Right lung (tissue), 10 donors: ENCODE measurements at places on chromosomes 7 and 10.
A peak's percentile ranks its signal among the peaks of the same experiment; 100 is the strongest.

DNA sequence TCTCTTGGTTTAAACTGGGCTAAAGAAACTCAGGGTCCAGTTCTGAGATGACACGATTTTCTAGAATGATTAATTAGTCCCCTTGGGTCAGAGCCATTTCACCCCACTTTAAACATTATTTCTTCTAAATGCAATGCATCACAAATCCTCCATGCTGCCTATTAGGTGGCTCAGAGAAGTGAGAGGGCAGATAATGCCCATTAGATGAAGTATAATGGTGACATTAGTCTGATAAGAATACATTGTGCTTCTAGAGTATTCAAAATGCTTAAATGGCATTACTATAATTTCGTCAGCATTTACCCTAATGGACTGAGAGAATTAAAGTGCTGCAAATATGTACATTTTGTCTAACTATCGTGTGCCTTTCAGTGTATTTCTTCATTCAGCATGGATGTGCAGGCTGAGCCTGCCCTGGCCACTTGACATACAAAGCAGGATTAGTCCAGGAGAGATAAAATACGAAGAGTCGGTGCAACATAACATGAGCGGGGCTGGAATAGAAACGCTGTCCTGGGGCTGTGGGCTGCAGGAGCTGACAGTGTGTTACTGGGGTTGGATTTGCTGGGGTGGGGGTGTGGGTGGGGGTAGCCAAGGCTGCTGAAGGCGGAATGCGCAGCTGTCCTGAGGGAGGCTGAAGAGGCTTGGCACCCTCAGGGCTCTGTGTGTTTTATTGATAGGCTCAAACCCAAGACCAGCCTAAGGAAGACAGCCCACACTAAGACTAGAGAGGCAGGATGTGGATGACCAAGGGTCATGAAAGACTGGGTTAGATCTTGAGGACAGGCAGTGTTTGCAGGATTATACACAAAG is 52.8 kb upstream of the KLF6 start:
- DNase-seq = no peak

DNA sequence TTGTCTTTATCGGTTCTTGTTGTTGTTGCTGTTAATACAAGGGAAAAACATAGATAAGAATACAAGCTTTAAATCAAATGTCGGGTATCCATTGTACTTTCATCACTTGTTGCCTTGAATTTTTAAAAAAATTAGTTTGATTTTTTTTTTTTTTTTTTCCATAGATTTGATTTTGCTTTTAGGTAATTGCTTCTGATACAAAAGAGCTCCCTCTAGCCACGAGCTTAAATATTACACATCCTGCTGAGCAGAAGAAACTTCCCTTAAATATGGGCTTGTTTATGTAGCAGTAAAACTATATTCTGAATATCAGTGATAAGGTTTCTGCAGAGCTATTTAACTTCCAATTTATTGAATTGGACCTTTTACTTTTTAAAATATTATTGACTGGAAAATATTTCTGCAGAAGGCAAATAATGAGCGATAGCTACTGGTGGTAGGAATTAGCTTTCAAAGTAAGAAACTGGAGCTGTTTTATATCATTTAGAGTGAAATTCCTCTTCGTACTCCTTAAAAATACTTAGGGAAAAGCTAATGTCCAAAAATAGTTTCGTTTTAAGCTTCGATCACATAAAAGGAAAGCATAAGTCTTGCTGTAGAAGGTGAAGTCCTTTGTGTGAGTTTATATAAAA is 216.9 kb downstream of the POLR1F start:
- peak; percentile 4 for DNase-seq

GRCh38 chr7:111018960-111019736 is 71.8 kb upstream of the LRRN3 start:
- no peak for DNase-seq

DNA sequence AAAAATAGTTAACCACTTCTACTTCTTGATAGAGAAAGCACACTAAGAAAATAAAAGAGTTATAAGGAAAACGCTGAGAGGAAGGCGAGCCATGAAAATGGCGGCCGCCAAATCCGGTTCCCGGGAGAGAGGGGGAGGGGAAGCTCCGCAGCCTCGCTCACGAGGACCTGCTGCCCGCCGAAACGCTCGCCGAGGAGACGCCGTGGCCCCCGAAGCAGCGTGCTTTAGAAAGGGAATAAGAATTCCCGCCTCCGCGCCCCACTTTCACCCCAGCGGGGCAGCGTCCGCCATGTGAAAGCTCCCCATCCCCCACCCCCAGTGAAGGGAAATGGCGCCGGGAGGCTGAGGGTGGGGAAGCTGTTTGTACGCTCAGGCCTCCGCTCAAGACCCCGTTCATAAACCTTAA is 505 bp downstream of the HNRNPA2B1 start:
- peak; percentile 82 for DNase-seq

DNA sequence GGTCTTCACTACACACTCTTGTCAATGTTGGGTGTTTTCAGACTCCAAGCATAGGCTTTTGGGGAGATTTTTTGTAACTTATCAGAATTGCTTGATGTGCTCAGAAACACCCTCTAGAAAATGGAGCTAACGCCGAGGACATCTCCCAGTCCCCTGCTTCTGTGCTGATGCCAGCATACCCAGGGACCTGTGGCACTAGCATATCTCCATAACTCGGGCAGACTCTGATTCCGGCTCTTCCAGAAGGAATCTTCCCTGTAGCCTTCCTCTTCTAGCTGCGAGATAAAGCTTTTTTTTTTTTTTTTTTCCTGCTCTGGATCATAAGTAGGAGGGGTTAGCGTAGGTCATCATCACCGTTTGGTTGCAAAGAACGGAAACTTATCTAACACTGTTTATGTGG is 434.4 kb downstream of the GALNT17 start:
- DNase-seq = no peak

DNA sequence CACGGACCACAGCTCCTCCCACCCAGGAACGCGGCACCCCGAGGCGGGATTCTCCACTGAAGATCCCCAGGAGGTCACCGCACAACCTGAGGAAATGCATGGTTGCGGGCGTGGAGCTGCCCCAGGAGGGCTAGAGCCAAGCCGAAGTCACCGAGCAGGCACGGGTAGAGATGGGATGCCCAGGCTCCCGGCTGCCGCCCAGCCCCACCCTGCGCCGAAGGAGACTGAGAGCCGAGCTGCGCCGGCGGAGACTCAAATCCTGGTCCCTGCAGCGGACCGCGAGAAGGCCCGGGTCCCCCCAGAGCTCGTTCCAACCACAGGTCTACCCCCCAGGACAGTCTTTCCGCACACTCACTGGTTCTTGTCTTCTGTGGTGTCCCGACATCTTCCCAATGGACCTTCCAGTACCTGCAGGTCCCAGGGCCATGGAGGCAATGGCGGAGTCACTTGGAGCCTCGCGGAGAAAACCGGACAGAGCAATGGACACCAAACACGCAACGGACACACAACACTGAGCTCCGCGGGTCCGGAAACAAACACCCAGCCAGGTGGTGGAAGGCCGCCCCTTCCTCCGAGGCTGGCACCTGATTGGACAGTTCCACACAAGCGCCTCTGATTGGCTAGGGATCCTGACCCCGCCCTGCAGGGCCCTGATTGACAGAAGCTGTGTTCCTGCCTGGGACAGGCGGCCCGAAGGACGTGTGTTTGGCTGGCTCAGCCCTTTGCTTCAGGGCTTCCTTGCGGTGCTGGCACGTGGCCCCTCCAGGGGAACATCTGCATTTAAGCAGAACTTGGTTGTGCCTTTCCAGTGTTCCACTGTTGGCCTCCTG is 331.9 kb upstream of the NUPR2 start:
- no peak for DNase-seq

GRCh38 chr7:142434666-142435167 is 176.9 kb upstream of the PRSS58 start:
- no peak for DNase-seq

DNA sequence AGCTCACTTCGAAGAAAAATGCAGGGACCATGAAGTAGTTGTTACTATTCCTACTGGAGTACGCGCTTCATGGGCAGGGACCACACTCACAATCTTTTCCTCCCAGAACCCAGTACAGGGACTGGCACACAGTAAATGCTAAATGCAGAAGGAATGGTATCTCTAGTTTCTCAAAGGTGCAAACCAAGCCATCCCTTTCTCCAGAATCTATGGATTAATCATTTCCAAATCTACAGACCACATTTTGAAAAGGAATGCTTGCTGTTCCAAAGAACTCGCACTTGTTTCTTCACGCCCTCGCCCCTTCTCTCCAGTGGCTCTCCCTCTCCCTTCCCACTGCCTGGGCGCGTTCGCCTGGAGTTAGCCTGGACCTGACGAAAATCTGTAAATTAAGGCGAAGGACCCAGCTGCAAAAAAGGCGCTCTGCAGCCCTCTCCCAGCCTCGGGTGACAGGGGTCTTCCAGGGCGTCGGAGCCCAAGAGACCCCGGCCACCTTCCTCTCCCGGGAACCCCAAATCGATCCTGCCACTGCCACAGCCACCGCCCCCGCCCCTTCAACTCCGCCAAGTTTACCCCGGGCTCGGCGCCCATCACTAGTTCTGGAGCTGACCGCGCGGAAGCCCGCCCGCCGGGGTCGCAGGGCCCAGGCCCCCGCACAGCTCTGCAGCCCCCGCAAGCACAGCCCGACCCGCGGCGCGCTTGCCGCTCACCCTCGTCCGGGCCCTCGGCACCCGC is 527 bp downstream of the PDIA4 start:
- DNase-seq = no peak

DNA sequence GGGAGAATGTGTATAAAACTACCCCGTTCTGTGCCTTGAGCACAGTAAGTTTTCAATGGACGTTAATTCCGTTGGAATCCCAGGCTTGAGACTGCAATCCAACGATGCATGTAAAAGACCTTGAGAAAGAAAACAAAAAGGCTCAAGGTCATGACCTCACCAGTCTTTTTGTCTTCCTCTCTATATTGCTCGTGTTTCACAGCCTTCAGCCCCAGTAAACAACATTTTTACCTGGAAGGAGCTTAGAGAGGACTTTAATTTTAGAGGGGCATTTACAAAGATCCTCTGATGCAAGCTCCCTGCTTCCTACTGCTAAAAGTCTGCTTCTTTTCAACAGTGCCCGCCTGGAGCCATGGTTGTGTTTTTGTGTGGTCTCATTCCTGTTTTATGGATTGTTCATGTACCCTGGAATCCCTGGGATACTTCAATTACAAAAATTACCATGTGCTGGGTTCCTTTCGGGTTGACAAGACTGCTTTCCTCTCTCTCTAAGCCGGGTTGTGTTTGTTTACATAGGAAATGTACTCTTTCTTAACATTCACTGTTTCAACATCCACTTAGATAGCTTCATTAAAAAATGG is 320.1 kb upstream of the NFE2L3 start:
- DNase-seq = no peak

GRCh38 chr10:118392761-118393160 is 50.6 kb upstream of the FAM204A start:
- no peak for DNase-seq

GRCh38 chr7:130090745-130091532 is 20.6 kb downstream of the KLHDC10 start:
- no peak for DNase-seq

DNA sequence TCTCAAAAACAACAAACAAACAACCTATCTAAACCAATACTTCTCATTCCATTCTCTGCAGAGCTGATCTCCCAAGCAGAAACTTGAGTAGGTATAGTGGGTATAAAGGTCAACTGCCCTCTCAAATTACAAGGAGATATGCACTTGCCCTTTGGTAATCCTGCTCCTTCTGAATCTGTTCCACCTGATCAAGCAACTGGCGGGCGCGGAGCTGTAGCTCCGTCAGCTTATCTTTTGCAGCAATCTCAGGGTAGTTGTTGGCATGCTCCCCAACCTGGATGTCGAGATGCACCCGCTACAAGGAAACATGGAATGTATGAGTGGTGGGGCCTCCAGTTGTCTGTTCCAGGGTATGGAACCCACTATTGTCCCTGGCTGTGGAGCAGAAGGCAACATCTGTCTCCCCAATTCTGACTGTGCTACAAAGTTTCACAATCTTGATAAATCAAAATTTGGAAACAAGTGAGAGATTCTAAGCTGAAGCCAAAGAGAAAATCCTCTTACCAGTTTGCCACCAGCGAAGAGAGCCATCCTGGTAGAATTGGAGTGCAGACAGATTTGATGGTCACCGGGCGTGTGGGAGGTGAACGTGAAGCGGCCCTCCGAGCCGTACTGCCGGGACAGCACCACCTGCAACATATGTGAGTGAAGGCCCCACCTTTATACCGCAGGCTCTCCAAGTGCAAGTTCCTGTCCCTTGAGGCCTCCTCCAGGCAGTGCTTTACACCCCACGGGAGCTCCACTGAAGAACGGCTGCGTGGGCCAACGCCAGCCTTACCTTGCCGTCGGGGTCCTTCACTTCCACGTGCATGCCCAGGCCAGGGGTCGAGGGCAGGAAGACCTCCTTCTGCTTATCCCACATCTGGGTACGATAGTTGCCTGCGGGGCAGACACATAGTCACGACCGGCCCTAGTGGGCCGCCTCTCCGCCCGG is 819 bp downstream of the TMED4 start:
- DNase-seq = peak; percentile 19

DNA sequence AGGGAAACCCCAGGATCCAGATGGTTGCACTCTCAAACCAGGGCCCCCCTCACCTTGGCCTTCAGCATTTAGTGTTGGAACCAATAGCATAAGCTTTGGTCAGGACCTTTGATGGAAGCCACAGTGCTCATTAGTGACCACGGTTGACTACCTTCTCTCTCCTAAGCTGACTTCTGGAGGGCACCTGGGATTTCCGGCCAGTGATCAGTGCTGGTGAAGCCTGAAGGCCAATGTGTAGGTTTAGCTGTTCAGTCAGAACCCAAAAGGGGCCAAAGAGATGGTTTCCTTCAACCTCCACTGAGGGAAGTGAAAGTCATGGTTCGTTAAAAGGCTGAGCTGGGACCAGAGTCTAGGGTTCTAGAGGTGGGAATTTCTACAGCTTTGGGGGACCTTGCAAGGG is 46.4 kb downstream of the TCF7L2 start:
- DNase-seq = no peak

GRCh38 chr7:55308186-55308929 is 56.8 kb upstream of the LANCL2 start:
- no peak for DNase-seq

DNA sequence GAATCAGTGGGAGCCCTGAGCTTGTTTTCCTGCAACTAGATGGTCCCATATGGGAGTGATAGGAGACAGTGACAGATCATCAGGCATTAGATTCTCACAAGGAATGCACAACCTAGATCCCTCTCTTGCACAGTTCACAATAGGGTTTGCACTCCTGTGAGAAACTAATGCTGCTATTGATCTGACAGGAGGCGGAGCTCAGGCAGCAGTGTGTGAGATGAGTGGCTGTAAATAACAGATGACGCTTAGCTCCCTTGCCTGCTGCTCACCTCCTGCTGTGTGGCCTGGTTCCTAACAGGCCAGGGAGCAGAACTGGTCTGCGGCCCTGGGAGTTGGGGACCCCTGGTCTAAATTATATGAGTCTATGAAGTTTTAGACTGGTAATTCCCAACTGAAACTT is 3.9 kb downstream of the MIOS start:
- no peak for DNase-seq
